ENCODE measurements at places on chromosomes 1 and 21.

- no peak for DNase-seq
Measured at GRCh38 chr21:41765973-41766882, 624 bp downstream of the RIPK4 start.

- DNase-seq: no peak
Measured at GRCh38 chr1:75421371-75421770, 189.5 kb downstream of the SLC44A5 start.

- no peak for DNase-seq
Measured at GRCh38 chr1:209630383-209631225, 21.6 kb downstream of the LAMB3 start.

DNA sequence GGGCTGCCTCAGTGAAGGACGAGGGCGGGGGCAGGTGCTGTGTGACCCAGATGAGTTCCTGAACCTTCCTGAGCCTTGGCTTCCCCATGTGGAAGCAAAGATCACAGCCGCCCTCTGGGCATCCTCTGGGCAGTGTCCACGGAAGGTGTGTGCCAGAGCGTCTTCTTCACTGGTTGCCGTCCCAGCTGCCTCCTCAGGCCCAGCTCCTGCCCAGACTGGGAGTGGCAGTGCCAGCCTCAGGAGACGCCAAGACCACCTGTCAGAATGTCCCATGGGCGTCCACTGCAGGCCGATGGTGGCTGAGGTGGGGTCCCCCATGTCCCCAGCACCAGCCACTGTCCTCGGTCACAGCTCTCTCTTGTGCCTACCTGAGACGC, 10.2 kb downstream of the ARHGEF16 start:
- DNase-seq: no peak
